ENCODE measurements at places on chromosomes 11 and 22. TPM values are rescaled to one million over a fixed set of nuclear protein-coding genes. Genes with fewer than 3 reads are reported as not detected.

DNA sequence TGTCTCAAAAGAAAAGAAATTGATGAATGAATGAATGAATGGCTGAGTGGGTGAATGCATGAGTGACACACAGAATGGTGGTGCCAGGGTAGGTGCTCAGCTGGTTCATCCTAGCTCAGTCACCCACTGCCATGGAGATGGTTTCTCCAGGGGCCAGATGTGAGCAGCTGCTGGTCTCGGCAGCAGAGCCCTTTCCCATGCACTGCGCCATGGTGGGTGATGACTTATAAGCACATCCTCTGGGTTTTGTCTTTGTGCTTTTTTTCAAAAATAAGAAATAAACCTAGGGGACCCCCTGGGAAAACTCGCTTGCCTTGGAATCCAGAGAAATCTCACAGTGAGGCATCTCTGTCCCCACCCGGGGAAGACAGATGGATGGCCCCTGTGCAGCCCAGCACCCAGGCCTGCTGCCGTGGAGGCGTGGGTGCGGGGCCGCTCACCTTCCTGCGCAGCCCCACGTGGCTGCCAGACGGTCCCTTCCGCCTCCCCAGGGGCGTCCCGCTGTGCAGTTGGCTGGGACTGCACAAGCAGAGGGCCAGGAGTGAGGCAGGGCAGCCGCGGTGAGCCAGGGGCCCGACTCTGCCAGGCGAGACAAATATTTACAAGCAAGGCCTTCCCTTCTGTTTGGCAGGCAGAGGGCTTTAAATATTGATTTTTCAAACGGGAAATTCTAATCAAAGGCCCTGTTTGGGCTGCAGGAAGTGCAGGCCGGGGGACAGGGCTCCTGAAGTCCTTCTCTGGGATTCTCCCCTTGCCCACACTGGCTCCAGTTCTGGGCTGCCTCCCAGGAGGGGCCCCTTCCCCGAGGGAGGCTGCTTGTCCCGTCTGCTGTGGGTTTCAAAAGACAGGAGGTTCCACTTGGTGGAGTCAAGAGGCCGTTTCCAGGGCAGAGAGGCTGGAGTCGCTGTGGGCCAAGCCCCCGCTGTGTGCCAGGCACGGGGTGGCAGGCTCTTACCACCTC, 24.3 kb downstream of the MPPED1 start:
- no peak for DNase-seq

- peak; percentile 7 for DNase-seq
These were observed 18.4 kb downstream of the MS4A6E start for GRCh38 chr11:60345489-60345888.

GRCh38 chr11:475941-476340, 25.9 kb downstream of the PTDSS2 start:
- DNase-seq = no peak

GRCh38 chr11:119691701-119692539, 37.1 kb downstream of the NECTIN1 start:
- no peak for DNase-seq

DNA sequence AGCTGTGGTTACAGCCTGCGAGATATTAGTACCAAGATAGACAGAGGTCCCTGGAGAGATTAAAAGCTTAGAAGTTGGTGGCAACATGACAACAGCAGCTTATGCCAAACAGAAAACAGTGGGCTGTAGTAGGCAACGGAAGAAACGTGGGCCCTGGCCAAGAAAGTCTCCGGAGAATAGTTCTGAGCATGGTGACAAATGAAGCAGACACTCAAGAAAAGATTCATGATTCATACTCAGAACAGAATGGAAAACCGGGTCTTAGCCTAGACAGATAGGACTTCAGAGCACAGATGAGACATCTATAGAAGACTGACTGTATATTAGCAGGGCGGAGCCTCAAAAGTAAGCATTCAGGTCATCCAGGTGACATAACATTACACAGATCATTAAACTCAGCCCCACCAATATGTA, 727.4 kb downstream of the ETS1 start:
- DNase-seq = peak; percentile 38

DNA sequence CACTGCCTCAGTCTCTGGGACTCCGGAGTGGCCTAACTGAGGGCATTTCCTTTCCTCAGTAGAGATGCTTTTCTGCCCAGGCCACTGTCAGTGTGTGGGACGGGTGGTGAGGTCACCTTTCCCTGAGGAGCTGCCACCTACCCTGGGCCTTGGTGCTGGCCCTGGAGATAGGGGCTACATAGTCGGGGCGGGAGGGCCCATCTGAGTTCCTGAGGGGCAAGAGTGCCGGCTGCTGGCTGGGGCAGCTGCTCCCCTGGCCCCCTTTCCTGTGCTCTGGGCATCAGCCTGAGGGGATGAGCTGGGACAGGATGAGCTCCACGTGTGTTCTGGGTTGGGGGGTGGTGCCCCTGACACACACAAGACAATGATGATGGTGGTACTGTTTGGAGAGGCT, 5.4 kb downstream of the KCNC1 start:
- DNase-seq = no peak

DNA sequence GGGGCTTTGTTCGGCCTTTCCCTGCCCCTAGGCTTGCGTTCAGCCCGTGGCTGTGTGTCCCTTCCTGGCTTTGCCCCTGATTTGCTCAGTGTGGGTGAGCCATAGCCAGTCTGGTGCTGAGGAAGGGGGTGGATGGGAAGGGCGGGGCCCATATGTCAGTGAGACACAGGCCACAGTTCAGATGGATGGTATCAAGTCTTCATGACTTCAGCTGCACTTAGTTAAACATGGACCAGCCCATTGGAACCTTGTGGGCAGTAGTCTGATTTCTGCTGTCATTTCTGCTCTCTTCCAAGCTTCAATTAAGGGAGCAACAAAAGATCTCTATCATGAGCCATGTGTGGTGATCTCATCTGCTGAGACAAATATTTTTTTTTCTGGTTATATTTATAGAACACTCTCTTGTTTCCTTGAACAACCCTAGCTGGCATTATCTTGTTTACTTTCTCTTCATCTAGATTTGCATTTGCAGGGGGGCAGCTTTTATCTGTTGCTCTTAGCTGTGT, 21.6 kb upstream of the PEX26 start:
- peak; percentile 88 for DNase-seq

DNA sequence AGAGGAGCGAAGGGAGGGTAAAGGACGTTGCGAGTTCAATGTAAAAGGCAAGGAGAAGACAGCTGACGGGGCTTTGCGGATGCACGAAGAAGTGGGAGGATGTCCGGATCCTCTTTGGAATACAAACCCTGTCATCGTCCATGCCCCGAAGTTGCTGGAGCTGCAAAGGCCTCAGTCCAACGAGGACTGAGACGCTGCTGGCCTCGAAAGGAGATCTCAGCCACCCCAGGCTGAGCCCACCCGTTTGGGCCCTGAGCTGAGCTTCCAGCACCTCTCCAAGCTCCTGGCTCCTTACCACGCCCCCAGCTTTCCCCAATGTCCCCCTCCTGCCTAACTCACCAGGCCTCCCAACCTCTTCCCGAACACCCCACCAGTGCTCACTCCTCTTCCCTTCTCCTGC, 46.1 kb upstream of the PHF21B start:
- DNase-seq = no peak

- DNase-seq = no peak
These were observed at the start of gene TMA7B for GRCh38 chr22:39959640-39960447. TSS of gene TMA7B (plus strand) at chr22:39960397. CDS start at chr22:39964375, 3,978 bp downstream.

DNA sequence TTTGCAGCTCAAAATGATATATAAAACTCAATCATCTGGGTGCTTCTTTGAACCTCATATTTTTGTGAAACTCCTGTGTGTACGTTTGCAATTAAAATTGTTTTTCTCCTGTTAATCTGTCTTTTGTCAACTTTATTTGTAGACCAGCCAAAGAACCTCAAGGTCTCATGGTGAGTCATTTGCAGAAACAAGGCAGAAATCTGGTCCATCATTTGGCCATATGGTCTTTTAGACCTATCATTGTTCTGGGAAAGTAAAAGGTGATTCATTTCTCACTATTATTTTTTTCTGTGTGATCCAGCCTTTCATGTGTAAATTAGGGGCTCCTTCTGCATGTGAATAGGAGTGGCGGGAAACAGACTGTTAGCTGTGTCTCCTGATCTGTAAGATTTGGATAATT, 399.1 kb upstream of the DDI1 start:
- no peak for DNase-seq

DNA sequence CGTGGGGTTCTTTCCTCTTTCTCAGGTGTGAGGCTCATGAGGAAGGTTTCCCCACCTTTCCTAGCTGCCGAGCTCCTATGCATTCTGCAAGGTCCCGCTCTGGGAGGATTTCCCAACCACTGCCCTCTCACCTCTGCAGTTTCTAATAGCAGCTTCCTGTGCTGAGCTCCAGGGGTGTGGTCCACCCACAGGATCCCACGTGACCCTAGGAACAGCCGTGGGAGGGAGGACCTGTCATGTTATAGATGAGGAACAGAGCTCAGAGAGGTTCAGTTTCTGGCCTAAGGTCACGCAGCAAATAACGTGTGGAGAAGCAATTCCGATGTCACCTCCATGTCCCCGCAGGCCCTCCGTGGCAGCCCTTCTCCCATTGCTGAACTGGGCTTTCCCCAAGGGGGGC, 38.5 kb downstream of the FLRT1 start:
- no peak for DNase-seq

DNA sequence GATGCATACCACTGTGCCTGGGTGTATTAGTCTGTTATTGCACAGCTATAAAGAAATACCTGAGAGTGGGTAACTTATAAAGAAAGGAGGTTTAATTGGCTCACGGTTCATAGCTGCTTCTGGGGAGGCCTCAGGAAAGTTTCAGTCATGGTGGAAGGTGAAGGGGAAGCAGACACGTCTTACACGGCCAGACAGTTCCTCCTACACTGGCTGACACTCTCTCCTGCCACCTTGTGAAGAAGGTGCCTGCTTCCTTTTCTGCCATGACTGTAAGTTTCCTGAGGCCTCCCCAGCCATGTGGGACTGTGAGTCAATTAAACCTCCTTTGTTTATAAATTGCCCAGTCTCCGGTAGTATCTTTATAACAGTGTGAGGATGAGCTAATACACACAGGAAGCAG, 33.6 kb upstream of the CD81 start:
- DNase-seq = no peak

DNA sequence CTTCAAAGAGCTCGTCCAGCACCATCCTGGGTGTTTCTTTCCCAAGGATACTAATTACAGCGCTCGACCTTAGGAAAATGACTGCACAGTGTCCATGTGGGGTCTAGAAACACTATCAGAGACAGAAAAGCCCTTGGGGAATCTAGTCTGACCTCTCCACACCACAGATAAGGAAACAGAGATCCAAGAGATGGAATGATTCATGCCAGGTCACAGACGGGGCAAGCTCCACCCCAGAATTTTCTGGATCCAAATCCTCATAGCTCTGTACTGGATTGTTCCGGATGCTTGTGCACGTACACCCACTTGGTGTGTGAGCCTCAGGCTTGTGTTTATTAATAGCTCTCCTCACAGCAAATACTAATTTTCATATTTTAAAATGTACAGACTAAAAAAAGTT, 11.3 kb downstream of the ABTB2 start:
- no peak for DNase-seq

GRCh38 chr11:118605116-118605867, 2.1 kb upstream of the PHLDB1 start:
- DNase-seq = no peak

- DNase-seq = peak; percentile 8
These were observed 45.2 kb upstream of the MYO18B start for GRCh38 chr22:25696763-25697162.

DNA sequence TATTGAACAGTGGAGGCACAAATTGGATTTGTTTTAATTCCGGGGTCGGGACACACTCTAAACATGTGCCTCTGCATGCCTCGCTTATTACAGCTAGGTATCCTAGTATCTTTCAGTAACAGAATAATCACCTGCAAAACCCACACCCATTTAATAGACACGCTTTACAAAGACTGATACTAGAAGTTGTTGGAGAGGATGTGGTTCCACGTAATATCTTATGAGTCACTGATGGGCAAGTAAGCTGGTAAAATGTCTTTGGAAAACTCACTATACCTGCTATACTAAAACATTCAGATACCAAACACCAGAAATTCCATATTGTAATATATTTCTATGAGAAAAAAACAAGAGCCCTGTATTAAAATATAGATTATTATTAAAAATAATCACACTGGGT, 84.0 kb downstream of the GGTLC2 start:
- no peak for DNase-seq

GRCh38 chr11:99260696-99261095, 239.9 kb downstream of the CNTN5 start:
- DNase-seq = no peak

DNA sequence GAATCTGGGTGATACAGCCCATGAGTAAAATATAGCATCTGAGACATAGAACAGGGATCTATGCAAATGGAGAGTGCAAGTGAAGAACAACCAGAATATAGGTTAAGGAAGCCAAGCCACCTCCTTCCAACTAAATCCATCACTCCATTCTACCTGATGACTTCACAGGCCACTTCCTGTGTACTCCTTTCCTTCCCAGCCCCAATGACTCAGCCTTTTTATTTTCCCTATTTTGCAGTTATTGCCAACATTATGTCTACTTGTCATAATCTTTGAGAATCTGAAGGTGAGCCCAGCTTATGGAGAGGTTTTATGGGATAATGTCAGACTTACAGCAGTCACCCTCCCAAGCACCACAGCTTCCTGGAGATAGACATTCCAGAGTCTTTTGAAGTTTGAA, 1.4 kb upstream of the OR52M1 start:
- no peak for DNase-seq

- DNase-seq = peak; percentile 35
These were observed 945 bp downstream of the ROBO3 start for GRCh38 chr11:124865902-124866851.

DNA sequence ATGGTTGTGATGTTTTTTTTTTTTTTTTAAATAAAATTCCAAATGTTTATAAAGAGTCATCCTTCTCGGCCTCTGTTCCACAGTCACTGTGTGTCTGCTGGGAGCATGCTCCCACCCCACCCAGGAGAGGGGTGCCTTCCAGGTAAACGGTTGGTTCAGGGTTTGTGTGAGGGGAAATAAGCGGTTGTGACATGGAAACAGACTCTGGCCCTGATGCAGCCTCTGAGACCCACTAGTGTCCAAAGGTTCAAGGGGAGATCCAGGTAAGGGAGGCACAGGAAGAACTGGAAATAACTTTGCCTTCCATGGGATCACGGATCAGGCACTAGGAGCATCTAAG, 6.0 kb upstream of the GAS2L1 start:
- DNase-seq = no peak

- no peak for DNase-seq
These were observed 19.2 kb upstream of the CBX6 start for GRCh38 chr22:38891256-38891655.

GRCh38 chr11:125365196-125365931, 130.7 kb downstream of the FEZ1 start:
- DNase-seq = no peak

- DNase-seq = no peak
These were observed 5.8 kb downstream of the GRIK4 start for GRCh38 chr11:120517390-120517761.

CEND1 gene
- 2.0 TPM for polyA plus RNA-seq

RFPL3 gene
- polyA plus RNA-seq = 0.04 TPM

C1QTNF4 gene
- polyA plus RNA-seq = 3.7 TPM

SAC3D1 gene
- polyA plus RNA-seq = 8.9 TPM

EI24 gene
- 90.3 TPM for polyA plus RNA-seq

SAA2 gene
- polyA plus RNA-seq = not detected

TEX54 gene
- 0.76 TPM for polyA plus RNA-seq

CALCA gene
- polyA plus RNA-seq = 2.0 TPM

APOBEC3H gene
- polyA plus RNA-seq = 0.42 TPM

GRM5 gene
- 0.06 TPM for polyA plus RNA-seq

ZNF280B gene
- polyA plus RNA-seq = 2.3 TPM

SYT12 gene
- polyA plus RNA-seq = 0.06 TPM

CBLIF gene
- polyA plus RNA-seq = 0.52 TPM
